ENCODE measurements at places on chromosomes 11 and 22.
A peak's percentile ranks its signal among the peaks of the same experiment; 100 is the strongest.

DNA sequence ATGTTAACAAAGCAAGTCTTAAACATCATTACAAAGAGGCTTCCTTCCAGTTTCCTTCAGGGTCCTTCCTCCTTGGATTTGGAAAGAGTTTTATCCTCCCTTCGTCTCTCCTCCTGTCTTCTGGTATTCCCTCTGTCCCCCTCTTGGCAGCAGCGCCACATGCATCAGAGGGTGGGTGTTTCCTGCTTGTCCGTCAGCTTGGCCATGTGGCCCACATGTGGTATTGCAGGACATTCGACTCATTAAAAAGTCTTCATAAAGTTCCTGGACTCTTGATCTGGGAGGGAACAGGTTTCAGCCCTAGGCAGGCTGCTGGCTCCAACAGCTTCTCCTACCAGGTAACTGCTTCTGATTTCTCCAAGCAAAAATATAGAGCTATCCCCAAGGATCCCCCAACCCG is 189.8 kb downstream of the CSNK2A3 start:
- DNase-seq: peak; percentile 37

DNA sequence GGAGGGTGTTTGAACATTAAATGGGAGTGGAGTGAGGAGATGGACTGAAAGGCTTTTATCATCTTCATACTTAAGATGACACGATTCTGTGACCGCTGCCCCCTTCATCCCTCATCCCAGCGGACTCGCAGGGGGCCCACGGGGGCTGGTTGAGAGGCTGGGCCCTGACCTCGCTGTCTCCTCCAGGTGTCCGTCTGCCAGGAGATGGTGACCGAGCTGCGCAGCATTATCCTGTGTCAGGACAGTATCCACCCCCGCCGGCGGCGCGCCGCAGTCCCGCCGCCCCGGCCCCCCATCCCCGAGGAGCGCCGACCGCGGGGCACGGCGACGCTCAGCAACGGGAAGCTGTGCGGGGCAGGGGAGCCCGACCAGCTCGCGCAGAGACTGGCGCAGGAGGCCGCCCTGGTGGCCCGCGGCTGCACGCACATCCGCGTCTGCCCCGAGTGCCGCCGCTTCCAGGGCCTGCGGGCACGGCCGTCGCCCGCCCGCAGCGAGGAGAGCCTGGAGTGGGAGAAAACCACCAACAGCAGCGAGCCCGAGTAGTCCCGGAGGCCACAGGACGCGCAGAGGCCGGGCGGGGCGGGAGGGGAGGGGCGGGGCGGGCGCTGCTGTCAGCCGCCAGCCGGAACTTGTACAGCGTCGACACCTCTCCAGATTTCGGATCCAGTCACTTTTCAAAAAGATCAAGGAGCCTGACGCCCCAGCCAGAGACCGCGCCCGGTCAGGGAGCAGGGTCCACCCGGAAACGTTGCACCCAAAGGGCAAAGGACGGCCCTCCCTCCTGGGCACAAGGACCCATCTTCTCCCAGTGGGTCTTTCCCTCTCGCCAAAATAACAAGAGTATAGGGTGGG is 38.0 kb upstream of the TBCEL start:
- DNase-seq: peak; percentile 63

DNA sequence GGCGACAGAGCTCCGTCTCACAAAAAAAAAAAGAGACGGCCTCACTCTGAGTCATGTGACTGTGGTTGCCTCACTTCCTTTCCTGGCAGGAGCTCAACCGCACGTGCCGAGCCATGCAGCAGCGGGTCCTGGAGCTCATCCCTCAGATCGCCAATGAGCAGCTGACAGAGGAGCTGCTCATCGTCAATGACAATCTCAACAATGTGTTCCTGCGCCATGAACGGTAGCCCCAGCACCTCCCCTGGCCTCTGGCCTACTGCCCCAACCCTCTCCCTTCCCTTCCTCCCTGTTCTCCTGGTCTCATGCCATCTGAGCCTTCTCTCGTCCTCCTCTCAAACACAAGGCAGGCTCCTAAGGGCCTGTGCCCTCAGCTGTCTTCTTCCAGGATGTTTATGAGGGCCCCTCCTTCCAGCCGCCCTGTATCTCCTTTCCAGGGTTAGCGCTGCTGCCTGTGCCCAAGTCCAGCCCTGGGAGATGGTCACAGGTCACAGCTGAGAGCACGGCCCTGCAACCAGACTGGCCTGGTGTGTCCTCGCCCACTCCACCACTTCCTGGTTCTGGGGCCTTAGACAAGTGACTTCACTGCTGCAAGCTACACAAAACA is 30.7 kb downstream of the TOM1 start:
- DNase-seq: peak; percentile 75

- DNase-seq: no peak
Measured at GRCh38 chr11:124892750-124893454, 4.8 kb downstream of the ROBO4 start.

- DNase-seq: no peak
Measured at GRCh38 chr22:42500836-42501179, 18.8 kb downstream of the RRP7A start.

DNA sequence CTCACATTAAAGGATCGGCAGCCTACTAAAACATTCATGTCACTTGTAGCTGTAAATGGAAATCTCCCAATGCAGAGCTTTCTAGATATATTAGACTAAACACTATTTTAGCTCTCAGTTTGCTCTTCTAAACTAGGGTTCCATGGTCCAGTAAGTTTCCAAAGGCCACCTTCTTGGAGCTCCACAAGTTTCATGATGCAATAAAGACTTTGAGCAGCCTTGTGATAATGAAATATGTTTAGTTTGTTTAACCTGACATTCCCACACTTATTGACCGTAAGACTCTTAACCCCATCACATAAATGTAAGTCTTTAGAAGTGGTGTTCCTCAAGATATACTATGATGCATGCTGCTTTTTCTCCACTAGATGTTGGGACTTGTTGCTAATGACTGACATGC is 87.7 kb downstream of the TRIM44 start:
- no peak for DNase-seq

DNA sequence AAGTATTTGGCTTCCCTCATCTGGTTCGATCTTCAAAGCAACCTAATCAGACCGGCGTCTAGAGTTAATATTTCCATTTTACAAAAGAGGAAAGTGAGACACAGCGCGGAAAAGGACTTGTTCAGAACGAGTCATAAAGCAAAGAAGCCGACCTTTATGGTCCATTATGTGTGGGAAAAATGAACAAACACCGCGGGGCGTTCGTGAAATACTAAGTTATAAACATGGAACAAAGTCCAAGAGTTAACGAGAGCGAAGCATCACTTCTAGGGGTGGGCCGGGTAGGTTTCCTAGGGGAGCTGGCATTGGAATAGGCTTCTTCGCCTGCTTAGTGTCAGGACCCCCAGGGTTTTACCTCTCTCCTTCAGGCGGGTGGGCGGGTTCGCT is 575 bp downstream of the DUSP18 start:
- no peak for DNase-seq

DNA sequence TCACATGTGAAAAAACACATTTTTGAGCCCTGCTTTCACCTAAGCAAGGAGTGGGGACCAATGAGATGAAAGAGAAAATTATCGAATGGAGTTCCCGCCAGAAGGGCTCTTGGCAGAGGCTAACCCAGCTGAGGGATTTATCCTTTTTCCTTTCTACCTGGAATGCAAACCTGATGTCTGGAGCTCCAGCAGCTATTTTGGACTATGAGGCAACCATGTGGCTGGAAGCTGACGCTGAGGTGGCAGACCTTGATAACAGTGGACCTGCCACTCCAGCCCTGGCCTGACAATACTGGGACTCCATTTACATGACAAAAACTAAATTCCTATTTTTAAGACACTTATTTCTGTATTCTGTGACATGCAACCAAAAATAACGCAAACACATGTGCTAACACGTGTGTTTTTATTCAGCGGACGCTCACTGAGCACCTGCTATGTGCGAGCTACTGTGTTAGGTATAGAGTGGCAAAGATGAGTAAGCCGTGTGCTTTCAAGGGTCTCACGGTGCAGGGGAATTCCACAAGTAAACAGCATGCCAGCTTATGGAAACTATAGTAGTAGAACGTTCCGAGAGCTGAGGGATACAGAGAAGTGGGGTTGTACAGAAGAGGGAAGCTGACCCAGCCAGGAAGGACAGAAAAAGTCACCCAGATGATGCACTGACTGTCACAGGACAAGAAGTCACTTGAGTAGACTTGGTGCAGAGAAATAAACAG is 19.1 kb upstream of the ISX start:
- DNase-seq: no peak

- no peak for DNase-seq
Measured at GRCh38 chr22:44955102-44955501, 54.7 kb downstream of the PHF21B start.

GRCh38 chr11:122707901-122708300 is 52.4 kb downstream of the UBASH3B start:
- no peak for DNase-seq

DNA sequence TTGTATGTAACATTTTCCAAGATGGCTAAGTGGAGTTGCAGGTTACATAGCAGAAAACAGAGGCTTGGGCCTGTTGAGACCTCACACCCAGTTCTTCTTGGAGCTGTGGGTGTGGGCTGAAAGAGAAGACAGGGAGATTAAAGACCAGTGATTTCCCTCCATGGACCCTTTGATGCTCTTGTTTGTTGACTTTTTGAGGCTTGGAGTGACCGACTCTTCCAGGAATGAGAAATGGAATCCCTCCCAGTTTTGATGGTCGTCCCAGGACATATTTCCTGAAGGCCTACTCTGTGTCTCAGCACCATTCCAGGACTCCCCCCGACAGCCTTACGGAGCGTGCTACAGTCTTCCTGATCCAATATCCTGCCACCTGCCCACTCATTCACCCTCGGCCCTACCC is 96.9 kb downstream of the PTPRJ start:
- peak; percentile 45 for DNase-seq

DNA sequence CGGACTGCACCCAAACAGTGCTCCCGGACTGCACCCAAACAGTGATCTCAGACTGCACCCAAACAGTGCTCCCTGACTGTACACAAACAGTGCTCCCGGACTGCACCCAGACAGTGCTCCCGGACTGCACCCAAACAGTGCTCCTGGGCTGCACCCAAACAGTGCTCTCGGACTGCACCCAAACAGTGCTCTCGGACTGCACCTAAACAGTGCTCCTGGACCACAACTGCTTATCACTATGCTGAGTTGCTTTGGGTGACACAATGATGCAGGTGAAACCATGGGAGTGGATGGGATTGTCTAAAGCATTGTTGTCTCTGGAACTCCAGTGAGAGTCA is 90.4 kb downstream of the FBXO7 start:
- no peak for DNase-seq

GRCh38 chr11:77450227-77450626 is 23.7 kb downstream of the PAK1 start:
- no peak for DNase-seq

- DNase-seq: no peak
Measured at GRCh38 chr11:16867097-16867496, 128.7 kb downstream of the C11orf58 start.

- no peak for DNase-seq
Measured at GRCh38 chr11:86068138-86068871, 579 bp downstream of the PICALM start.

- DNase-seq: no peak
Measured at GRCh38 chr11:47510209-47510608, 42.7 kb downstream of the CELF1 start.

- no peak for DNase-seq
Measured at GRCh38 chr11:100991541-100991940, 138.1 kb downstream of the PGR start.

DNA sequence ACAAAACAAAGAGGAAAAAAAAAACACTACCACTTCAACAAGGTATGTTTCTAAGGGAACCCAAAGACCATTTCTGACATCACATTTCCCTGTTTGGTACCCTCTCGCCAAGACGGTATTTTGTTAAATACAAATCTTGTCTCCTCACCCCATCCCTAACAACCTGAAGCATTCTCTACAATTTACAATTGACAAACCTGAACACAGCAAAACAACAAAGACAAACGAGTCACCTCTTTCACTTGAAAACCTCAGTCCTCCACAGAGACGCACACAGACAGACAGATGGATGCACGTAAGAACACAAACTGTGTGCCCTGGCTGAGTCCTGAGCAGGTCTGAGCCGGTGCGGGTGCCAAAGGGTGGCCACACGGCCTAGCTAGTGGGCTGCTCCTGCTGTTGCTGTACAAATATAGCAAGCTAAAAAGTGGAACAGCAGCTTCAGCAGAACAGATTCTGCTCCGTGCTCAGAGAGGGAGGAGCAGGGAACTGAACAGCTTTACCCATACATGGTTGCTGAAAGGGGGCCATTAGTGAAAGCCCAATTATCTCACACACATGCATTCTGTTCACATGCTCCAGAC is 28.5 kb downstream of the CELF1 start:
- no peak for DNase-seq

DNA sequence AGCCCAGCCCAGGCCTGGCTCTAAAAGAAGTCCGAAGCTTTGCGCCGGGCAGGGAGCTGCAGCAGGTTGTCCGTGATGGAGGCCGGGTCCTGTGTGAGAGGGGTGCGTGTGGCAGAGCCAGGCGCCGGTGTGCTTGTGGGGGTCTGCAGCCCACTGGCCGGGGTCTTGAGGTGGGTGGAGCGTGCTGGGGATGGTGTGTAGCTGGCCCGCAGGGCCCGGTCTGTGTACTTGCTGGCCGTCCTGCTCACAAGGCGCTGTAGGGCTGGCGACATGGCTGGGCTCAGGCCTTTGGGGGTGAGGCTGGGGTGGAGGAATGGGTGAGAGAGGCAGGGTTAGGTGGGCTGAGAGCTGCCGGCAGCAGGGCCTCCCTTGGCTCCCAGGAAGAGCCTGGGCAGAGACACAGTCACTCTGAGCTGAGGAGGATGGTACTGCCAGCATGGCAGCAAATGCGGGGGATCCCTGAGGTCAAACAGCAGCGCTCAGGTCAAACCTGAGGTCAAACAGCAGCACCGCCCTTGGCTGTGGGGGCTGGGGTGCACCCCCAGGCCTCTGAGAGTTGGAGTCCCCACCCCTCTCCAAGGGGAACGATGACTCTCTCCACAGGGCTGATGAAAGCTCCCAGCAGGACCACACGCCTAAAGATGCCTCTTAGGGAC is 3.2 kb downstream of the TSSK2 start:
- DNase-seq: no peak

- no peak for DNase-seq
Measured at GRCh38 chr11:64123679-64124078, 42.2 kb downstream of the MACROD1 start.

DNA sequence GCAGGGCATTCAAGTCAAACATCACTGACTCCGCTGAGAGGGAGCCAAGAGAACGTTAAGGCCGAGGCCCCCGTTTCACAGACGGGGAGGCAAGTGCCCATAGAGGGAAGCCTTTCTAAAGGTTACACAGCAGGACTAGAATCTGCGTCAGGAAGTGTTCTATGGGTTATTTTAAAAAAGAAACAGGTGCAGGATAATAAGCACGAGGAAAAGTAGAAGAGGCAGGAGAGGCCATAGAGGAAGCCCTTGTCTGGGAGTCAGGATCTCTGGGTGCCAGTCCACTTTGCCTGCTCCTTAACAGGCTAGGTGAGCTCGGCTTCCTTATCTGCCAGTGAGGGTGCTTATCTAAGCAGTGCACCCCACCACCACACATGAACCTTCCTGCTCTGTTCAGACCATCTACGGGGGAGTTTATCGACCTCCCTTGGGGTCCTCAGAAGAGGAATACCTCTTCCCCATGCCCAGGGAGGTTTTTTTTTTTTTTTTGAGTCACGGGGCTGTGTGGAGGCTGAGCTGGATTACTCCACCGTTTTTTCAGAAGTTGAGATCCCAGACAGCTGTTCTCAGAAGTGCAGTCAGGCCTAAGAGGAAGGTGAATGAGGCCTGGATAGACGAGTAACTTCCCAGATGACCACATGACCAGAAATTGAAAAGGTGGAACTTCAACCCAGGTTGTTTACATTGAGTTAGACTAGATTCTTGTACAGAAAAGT is 1.2 kb upstream of the FCHSD2 start:
- DNase-seq: no peak
